ENCODE measurements at places on chromosomes 2 and 18.

- no peak for DNase-seq
These were observed 10.7 kb upstream of the THNSL2 start for GRCh38 chr2:88159481-88159880.

DNA sequence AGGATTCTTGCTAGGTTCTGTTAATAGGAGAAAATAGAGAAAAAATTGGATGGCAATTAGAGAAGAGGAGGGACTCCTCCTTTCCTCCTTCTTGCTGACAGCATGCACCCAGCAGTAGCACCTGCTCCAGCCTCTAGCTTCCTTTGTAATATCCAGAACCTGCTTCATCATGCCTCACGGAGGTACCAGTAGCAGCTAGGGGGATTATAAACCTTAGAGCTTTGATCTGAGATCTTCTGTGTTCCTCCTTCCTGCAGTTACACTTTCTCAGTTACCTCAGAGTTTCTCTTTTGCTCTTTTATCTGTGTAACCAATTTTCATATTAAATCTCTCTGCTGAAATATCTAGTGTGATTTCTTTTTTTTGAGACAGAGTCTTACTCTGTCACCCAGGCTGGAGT, 16.6 kb downstream of the DPP4 start:
- DNase-seq = no peak

- DNase-seq = no peak
These were observed 177.5 kb upstream of the TNP1 start for GRCh38 chr2:217037353-217037752.

DNA sequence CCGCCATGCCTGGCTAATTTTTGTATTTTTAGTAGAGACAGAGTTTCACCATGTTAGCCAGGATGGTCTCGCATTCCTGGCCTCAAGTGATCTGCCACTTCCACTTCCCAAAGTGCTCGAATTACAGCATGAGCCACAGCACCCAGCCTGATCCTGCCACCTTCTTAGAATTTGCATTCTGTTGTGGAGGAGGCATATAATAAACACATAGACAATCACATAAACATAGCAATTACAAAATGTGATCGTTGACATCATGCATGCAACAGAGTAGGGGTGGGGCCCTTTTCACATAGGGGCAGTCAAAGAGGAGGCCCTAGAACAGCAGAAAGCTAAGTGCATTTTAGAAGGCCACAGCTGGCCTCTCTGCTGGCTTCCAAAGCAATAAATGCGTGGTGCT, 39.9 kb upstream of the TSPYL6 start:
- DNase-seq = no peak
